Stimulated activated CD8-positive, alpha-beta memory T cell treated with anti-CD3 and anti-CD28 coated beads, Interleukin-15, amount 100 ng/mL, for 48 hours (primary cell): ENCODE measurements at places on chromosomes 4 and X.

GRCh38 chr4:148332486-148332885, 109.7 kb downstream of the NR3C2 start:
- no peak for DNase-seq

DNA sequence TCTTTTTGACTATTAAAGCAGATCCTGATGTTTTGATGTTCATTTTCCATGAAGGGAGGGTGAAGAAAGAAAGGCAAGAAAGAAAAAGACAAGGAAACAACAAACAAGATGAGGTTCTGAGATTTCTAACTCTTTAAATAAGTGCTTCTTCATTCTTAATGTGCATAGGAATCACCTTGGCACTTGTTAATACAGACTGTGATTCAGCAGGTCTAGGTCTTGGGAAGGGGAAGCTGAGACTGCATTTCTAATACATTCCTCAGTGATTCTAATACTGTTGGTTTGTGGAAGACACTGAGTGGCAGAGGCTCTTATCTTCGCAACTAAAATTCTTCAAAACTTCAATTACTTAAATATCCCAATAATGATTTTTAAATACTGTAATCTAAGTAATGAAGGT, 95.2 kb upstream of the NAP1L5 start:
- DNase-seq: no peak

GRCh38 chr4:75714011-75714410, 10.4 kb upstream of the USO1 start:
- no peak for DNase-seq

- no peak for DNase-seq
Observed at GRCh38 chr4:52622564-52622963, 36.5 kb downstream of the USP46 start.

DNA sequence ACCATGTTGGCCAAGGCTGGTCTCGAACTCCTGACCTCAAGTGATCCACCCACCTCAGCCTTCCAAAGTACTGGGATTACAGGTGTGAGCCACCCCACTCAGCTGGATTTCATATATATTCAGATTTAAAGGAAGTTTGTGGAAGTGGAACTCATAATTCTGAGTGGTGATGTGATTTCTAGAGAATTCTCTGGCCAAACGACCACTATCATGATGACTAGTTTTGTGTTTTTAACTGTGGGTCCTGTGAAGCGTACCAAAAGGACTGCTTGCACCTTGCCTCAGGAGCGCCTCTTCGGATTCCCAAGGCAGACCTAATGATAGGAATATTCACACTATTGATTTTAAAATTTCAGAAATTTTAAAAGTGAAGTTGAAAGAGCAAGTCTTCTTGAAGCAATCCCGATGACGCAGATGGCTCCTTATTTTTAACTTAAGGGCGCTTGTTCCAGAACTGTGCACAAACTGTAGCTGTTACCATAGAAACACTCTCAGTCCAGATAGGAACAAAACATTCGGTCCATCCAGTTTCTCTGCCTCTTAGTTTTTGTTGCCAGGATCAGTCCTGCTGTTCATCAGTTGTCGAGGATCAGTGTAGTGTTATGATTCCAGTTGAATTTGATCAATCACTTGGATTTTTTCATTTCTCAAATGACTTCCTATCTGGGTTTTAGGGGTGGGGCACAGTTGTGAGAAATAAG, 51.7 kb upstream of the CLCN4 start:
- no peak for DNase-seq

DNA sequence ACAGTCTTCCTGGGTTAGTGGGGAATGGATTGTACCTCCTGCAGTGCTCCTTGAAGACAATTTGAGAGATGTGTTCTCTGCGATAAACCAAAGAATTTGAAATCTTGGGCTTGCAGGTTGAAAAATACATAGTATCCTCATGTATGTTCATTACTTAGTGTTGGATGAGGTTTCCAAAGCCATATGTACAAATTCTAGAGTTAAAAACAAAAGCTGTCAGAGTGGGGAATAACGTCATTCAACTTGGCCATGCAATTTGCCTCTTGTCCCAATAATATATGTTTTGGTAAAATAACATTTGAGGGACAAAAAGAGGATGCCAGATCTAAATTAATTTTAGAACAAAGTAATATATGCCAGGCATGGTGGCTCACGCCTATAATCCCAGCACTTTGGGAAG, 51.3 kb upstream of the CBR4 start:
- DNase-seq: no peak

DNA sequence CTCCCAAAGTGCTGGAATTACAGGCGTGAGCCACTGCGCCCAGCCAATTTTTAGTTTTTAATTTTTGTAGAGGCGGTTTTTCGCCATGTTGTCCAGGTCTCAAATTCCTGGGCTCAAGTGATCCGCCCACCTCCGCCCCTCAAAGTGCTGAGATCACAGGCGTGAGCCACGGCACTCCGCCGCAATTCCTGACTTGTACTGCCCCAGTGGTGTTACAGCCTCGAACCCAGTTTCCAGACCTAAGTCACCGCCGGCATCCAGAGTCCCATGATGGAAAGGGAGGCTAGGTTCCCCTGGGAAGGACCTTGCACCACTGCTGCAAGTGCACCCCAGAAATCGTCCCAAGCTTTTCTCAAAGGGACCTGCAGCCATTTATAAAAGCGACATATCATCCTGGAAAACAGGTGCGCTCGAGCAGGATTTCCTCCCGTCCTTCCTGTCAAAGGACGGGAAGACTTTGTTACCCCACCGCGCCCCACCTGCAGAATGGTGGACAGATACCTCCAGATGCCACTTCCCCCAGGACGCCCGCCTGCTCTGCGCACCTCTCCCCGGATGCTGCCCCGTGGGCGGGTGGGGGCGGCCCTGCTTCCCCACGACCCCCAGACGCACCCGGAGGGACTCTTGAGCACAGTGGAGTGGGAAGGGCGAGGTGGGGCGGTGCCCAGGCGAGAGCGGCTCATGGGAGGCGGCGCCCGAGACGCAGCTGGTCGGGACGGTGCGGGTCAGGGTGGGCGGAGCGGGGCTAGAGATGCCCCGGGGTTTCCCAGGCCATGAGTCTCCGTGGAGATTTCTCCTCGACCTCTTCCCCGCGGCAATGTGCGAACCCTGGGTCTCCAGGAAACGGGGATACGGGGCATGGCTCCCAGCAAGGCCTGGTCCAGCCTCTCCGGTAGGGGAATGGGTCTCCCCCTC, 947 bp upstream of the RPL10 start:
- peak; percentile 54 for DNase-seq

GRCh38 chr4:79385641-79386040, 22.4 kb downstream of the GK2 start:
- no peak for DNase-seq

GRCh38 chr4:153067376-153067775, 131.3 kb downstream of the FHDC1 start:
- DNase-seq: no peak

GRCh38 chr4:139144161-139144859, 32.7 kb downstream of the ELF2 start:
- no peak for DNase-seq

GRCh38 chr4:13989501-13989900, 362.0 kb upstream of the BOD1L1 start:
- no peak for DNase-seq

DNA sequence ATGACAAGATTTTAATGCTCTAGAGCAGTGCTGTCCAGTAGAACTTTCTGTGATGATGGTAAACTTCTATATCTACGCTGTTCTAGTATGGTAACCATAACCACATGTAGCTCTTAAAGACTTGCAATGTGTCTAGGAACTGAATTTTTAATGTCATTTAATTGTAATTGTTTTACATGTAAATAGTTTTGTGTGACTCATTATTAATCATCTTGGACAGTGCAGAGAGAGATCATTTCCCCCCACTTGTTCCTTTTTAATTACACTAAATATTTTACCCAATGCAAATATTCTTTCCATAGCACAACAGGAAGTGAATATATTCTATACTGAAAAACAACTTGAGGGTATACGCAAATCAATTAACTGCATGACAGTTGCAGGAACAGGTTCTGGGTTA, 5.8 kb downstream of the ATG4A start:
- DNase-seq: no peak

DNA sequence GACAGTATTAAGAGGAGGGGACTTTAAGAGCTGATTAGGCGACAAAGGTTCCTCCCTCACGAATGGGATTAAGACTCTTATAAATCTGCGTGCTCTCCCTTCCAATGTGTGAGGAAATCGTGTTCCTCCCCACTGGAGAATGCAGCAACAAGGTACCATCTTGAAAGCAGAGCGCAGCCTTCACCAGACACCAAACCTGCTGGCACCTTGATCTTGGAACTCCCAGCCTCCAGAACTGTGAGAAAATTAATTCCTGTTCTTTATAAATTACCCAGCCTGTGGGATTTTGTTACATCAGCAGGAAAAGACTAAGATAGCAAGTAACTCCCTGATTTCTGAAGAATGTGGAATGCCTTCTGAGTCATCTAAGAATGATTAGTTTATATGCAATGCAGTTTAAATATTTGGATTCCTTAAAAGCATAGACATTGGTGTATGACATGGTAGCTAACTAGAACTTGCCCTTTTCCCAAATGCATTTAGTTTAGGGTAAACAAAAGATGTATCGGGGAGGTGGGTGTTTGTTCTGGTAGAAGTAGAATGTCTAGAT, 86.1 kb downstream of the USP46 start:
- DNase-seq: no peak

DNA sequence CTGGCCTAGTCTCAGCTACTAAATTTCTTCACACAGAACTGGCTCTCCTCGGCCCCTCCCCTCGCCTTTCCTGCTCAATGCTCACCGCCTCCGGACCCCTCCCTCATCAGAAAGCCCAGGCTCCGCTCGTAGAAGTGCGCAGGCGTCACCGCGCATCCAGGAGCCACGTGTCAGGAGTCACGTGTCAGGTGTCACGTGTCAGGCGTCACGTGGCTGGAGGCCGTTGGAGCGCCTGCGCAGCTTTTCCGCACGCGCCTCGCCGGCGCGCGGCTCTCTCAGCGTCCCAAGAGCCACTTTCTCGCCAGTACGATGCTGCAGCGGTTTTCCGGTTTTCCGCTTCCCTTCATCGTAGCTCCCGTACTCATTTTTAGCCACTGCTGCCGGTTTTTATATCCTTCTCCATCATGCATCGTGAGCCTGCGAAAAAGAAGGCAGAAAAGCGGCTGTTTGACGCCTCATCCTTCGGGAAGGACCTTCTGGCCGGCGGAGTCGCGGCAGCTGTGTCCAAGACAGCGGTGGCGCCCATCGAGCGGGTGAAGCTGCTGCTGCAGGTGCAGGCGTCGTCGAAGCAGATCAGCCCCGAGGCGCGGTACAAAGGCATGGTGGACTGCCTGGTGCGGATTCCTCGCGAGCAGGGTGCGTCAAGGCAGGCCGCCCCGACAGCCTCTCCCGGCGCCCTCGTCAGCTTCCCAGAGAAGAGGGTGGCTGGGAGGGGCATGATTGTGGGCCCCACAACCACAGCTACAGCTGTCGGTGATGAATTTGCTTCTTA, at the start of gene SLC25A31:
Gene SLC25A31, plus strand, starts transcription at position 259 of the 772 bp plus-strand sequence. Its CDS starts 146 bp downstream, at position 405.
- no peak for DNase-seq

DNA sequence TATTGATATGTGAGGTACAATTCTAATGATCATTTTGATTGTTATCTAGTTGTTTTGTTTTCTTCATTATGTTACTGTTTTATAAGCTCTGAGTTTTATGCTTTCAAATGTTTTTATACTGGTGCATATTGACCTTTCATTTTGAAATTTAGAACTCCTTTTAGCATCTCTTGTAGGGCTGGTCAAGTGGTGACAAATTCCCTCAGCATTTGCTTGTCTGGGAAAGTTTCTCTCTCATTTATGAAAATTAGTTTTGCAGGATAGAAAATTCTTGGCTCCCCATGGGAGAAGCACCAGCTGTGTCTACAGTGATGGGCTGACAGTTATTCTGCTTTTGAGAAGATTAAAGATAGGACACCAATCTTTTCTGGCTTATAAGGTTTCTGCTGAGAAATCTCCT, 105.3 kb upstream of the SPRY1 start:
- no peak for DNase-seq

GRCh38 chr4:26362745-26363439, 42.1 kb downstream of the RBPJ start:
- no peak for DNase-seq

- DNase-seq: no peak
Observed at GRCh38 chr4:111849746-111850284, 295.4 kb upstream of the FAM241A start.

DNA sequence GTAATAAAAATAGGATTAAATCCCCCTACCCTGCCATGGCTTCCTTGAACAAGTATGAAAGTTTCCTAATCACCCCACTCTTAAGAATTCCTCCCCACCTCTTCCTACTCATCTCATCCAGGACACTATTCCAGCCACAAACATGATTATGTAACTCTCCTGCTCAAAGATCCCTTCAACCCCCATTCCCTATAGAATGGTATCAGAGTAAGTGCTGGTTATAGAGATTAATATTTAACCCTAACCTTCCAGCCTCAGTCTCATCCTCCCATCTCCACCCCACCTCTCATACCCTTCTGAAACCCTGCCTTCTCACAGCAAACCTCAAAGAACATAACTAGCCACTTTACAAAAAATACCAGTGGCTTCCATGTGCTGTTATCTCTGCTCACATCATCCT, 155.1 kb downstream of the PPP3CA start:
- no peak for DNase-seq

DNA sequence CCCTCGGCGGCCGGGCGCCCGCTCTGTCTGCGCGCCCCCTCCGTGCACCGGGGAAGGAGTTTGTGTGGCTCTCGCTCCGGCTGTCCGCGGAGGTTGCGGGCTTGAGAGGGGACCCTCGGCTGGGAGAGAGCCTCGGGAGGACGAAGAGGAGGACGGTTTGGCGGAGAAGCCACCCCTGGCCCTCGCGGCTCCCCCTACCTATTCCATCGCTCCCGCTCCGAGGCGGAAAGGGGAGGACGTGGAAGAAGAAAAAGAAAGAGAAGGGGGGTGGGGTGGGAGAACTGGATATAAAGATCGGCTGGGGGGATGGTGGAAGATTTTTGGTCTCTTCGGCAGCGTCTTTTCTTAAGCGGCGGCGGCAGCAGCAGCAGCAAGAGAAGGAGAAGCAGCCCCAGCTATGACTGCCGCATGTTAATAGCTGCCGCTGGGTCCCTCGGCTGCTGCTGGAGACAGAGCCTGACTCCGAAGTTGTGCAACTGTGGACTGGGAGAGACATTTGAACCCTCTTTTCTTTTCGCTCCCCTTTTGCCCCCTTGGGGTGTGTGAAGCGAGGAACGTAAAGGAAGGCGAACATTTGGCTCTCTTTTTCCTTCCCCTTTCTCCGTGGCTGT, 895 bp downstream of the ADGRL3 start:
- no peak for DNase-seq

GRCh38 chr4:136036744-136037143, 1495.5 kb downstream of the PCDH18 start:
- DNase-seq: no peak

- DNase-seq: no peak
Observed at GRCh38 chr4:168685136-168685809, 188.4 kb downstream of the PALLD start.
